CD4-positive, CD25-positive, alpha-beta regulatory T cell (primary cell): ENCODE measurements at places on chromosomes 6 and 20. TPM values are rescaled to one million over a fixed set of nuclear protein-coding genes. Genes with fewer than 3 reads are reported as not detected.

DNA sequence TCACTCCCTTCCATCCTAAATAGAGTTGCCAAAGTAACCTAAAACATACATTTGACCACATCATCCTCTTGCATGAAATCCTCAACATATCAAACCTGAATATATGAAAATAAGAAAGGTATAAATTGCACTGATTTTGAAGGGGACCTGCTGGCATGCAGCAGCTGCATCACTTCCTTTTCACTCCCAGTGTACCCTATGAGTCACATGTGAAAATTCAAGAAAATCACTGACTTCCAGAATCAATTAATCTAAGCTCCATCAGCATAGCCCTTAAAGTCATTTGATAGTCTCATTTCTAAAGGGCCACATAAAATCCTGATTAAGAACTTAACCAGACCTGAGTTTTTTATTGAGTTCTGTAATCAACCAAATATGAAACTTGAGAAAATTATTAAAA lies 24.3 kb downstream of the SNX14 start:
- DNase-seq: no peak

GRCh38 chr6:1890071-1890470 lies 280.4 kb downstream of the FOXC1 start:
- no peak for DNase-seq

DNA sequence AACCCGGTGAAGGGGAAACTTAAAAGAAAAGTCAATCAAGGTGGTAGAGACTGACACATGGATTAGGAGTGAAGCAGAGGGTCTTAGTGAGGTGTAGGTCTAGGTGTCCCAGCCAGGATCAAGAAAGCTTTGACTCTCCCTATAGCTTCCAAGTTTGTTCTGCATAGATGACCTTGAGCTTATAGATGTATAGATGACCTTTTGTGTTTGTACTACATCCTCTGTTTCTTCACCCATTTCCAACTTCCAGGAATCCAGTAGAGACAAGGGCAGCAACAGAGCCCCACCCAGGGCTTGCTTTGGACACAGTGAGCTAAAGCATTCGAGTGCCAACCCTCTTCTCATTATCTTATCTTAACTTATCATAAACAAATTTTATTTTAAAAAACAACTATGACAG lies 1.8 kb upstream of the MRPS18A start:
- DNase-seq: no peak

EYA2 gene
- not detected for total RNA-seq

CRNKL1 gene
- total RNA-seq: 16.7 TPM

SNAP25 gene
- not detected for total RNA-seq
